ENCODE measurements at places on chromosomes 6 and 20.

- no peak for DNase-seq
Observed at GRCh38 chr6:83308833-83309232, 115.7 kb downstream of the RWDD2A start.

DNA sequence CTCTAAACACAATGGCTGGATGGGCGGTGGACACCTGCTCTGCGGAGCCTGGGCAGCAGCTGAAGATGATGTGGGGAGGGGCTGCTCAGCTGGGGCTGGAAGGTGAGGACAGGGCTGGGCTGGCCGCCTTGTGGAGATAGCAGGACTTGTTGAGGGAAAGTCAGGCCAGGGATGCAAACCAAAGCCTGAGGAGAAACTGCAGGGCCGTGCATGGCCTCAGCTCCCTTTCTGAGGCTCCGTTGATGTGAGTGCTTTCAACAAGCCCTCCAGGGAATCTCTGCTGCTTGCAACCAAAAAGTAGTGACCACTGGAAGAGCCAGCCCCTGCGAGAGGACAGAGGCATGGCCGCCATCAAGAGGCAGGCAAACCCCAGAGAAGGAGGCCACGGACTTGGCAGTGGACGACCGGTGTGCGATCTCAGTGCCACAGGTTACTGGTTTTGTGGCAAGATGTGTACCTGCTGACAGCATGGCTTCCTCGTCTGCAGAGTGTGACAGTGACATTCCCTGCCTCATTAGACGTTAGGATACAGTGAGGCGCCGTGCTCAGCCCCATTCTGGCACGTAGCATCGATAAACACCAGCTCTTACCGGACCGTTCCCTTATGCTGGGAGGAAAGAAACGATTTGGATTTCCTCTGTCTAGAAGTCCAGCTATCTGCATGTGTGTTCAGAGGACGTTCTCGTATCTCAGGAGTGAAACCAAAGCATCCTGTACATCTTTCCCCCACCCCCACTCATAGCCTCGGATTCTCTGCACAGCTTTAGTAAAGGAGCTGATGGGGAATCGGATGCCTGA is 37.9 kb downstream of the ERMARD start:
- DNase-seq, result no peak

GRCh38 chr6:56458324-56458884 is 184.3 kb downstream of the DST start:
- no peak for DNase-seq

DNA sequence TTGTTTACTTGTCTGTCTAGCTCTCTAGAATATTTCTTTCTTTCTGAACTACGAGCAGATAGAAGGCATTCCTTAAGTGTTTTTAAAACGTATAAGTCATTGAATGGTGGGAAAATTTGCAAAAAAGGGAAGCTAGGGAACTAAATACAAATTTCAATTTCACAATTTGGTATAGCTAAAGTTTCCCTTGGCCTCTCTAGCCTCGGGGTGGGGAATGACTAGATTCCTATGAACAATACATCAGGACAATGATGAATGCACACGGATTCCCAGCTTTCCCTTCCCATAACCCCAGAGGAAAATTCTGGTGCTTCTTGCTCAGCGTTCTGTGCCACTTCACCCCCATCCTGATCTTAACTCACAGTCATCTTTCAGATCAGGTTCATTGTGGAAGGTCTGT is 113.3 kb upstream of the ASF1A start:
- no peak for DNase-seq

GRCh38 chr6:122151763-122152162 is 247.7 kb upstream of the HSF2 start:
- no peak for DNase-seq

GRCh38 chr20:12941025-12941424 is 67.7 kb upstream of the SPTLC3 start:
- DNase-seq, result no peak

- DNase-seq, result no peak
Observed at GRCh38 chr6:158471339-158471738, 88.6 kb upstream of the TMEM181 start.

DNA sequence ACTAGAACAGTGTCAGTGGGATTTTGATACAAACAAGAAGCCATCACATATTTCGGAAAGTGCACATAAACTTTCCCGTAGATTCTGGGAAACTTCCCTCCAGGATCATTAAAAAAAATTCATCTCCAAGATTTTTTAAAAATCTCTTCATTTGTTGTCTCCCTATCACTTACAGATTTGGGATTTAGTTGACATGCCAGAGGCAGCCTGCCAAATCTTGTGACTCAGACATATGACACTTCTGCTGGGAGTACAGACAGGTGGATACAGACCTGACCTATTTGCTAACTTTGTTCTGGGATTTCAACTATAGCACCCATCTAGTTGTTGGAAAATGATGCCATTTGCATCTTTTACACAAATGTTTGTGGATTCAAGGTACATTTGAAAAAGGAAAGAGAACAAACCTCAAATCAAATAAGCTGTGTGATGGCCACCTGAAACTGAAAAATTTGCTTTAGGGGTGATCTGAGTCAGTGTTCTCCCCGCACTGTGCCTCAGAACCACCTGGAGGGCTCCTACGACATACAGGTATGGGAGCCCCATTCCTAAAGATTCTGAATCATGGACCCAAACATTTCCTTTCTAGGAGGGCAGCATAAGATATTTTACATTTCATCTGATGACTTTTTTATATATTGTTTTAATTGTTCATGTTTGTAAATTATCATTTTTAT is 21.9 kb upstream of the CD2AP start:
- DNase-seq, result no peak

- DNase-seq, result no peak
Observed at GRCh38 chr6:77620278-77620882, 32.5 kb upstream of the MEI4 start.

DNA sequence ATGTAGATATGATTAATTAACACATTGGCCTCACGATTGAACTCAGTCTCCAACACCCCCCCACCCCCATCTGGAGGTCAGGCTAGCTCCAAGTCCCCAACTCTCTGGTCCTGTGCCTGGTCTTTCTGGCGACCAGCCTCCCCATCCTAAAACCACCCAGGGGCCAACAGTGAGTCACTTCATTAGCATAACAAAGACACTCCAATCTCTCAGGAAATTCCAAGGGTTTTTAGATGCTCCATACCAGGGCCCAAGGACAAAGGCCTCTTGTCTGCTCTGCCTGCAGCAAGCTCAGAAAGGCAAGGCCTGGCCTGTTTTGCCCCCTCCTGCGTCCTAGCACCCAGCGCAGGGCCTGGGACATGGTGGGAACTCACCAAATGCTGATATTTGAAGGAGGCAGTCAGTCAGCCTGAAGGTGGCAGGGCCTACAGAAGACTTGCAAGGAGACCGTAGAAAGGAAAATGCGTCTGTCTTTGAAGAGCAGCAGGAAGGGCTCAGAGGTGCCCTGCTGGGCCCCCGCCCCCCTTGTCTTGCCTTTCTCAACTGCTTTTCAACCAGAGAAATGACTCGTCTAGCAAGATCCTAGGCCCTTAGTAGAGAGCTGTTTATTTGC is 184.7 kb downstream of the CDH4 start:
- no peak for DNase-seq

DNA sequence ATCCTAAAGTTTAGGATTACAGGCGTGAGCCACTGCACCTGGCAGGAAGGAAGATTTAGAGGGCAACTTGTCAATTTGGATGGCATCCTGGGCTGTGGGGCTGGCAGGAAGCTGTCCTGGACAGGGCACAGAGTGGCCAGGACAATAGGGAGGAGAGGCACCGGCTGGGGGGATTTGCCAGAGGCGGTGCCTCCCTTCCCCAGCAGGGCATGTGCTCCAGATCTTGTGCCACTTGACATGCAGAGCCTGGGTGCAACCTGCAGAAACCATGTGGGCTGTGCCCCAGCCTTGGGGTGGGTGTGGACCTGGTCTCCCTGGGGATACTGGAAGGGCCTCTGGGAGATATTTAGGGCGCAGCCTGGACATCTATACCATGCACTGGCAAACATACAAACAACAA is 58.6 kb upstream of the EEF1A1 start:
- no peak for DNase-seq

GRCh38 chr6:63795826-63796225 is 160.2 kb downstream of the PHF3 start:
- no peak for DNase-seq

DNA sequence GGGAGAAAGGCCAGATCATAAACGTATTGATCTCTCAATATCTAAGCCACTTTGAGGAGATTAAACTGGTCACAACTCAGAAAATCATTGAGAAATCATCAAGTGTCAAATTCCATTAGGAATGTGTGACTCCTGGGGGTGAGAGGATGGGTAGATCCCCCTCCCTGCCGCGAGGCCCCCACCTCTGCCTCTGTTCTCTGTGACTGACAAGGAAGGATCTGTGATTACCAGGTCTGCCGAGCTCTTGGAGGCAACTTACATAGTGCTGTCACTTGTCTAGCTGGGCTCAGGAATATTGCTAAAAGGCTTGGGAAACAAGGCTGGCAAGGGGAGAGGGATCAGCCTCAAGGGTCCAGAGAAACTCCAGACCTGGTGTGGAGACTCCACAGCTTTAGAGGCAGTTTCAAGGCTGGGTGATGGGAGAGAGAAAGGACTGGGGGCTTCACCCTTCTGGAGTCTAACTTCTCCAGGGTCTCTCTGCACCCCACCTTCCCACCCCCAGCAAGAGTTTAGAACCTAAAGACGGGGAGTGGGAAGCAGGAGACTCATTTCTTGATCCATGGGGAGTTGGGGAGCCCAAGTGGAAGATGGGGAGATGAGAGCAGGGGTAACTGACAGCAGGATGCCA is 11.6 kb upstream of the ARMC12 start:
- no peak for DNase-seq

DNA sequence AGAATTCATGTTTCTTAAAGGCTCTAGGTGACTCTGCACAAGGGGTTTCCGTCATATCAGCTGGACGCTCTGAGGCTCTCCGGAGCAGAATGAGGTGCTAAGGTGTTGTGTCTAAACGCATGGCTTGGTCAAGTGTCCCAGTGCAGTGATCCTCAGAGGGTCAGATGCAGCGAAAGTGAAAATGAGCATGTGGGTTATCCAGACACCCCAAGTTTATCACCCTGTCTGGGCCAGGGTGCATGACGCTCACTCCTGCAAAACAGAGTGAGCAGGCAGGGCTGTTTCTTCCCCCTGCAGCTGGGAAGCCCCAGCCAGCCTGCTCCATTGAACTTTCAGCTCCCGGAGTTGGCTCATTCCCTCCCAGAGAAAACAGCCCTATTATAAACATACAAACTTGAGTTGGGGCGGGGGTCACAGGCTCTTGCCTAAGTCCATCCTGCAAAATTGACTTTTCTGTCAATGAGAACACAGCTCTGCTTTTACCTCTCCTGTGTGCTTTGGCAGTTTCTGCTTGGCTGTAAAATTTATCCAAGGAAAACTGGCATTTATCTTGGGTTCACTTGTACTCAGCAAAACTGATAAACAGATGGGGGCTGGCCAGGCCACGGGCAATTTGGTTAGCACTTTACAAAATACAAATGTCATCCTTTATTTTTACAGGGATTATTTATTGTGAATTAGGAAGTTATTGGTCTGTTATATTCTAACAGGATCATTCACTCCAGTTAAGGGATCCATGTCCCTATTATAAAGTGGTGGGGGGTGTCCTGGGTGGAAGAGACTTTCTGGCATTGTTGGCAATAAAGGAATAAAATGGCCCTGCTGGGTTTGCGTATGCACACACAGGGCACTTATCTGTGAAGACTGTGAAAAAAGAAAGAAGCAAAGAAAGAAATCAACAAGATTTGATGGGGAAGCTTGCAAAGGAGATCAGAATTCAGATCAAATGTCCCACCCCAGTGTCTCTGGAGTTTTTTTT is 154.9 kb downstream of the FOXA2 start:
- no peak for DNase-seq

GRCh38 chr6:90631046-90631445 is 44.2 kb upstream of the MAP3K7 start:
- no peak for DNase-seq

- DNase-seq, result no peak
Observed at GRCh38 chr20:33645072-33645358, 17.1 kb upstream of the C20orf144 start.

- DNase-seq, result peak; percentile 16
Observed at GRCh38 chr6:138817799-138818198, 21.9 kb downstream of the ECT2L start.

DNA sequence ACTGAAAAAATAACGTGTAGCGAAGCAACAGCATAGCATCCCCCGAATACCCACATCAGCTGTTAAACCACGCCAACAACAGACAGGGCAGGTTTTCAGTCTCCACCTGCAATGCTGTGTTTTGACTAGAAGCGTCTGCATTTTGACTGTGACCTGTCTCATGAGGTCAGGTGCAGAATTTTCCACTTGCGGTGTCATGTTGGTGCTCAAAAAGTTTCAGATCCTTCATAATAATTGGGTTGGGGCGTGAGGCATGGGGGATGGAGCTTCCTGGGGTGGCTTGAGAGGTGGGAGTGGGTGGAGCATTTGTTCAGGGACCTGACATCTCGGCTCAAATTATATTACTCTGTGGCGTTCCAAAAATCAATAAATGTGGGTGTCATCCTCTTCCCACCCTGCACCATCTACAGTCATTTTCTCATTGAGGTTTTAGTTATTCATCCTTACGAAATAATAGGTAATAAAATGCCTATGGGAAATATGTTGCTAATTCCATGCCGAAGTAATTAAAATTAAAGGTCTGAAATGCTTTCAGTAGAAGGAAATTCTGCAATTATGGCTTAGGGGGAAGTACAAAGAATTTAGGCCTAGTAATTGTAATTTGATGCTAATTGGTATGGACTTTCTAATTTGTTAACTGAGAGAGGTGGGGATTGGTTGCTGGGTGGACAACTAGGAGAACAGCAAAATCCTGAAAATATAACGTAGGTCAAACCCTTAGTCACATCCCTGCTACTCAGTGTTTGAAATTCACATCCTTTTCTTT is 81.0 kb downstream of the TIAM2 start:
- DNase-seq, result no peak

GRCh38 chr20:1041845-1042390 is 39.8 kb upstream of the RSPO4 start:
- no peak for DNase-seq

- DNase-seq, result no peak
Observed at GRCh38 chr6:41466437-41466990, 79.7 kb upstream of the FOXP4 start.

- DNase-seq, result no peak
Observed at GRCh38 chr20:9928281-9928737, 89.4 kb upstream of the PAK5 start.

DNA sequence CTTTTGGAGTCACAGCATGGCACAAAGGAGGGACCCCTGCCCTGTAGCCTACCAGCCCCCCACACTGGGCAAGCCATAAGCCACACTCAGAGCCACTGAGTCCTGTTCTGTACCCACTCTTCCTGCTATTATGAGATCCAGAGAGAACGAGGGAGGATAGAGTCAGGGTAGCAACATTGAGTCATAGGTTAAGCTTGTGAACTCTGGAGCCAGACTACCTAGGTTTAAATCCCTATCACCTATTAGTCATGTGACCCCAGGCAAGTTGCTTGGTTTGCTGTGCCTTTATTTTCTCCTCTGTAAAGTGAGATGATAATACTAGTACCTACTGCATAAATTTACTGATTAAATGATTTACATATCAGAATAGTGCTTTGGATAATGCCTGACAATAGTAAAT is 540 bp downstream of the CNBD2 start:
- no peak for DNase-seq

GRCh38 chr20:62814060-62814708 is 2.7 kb upstream of the COL9A3 start:
- no peak for DNase-seq

GRCh38 chr6:82735790-82736189 is 329.9 kb downstream of the UBE3D start:
- no peak for DNase-seq

GRCh38 chr20:11041396-11041795 is 367.6 kb upstream of the JAG1 start:
- no peak for DNase-seq

GRCh38 chr6:25965058-25965457 is 2.5 kb downstream of the TRIM38 start:
- no peak for DNase-seq

Measured in activated CD4-positive, alpha-beta T cell treated with anti-CD3 and anti-CD28 coated beads, Interleukin-2, amount 50 U/mL, for 48 hours (primary cell).